ENCODE measurements at places on chromosomes 4 and X.

GRCh38 chr4:2292646-2293108, 30.8 kb upstream of the MXD4 start:
- DNase-seq = no peak

GRCh38 chrX:34848281-34848680, 94.3 kb upstream of the FAM47B start:
- DNase-seq = no peak

DNA sequence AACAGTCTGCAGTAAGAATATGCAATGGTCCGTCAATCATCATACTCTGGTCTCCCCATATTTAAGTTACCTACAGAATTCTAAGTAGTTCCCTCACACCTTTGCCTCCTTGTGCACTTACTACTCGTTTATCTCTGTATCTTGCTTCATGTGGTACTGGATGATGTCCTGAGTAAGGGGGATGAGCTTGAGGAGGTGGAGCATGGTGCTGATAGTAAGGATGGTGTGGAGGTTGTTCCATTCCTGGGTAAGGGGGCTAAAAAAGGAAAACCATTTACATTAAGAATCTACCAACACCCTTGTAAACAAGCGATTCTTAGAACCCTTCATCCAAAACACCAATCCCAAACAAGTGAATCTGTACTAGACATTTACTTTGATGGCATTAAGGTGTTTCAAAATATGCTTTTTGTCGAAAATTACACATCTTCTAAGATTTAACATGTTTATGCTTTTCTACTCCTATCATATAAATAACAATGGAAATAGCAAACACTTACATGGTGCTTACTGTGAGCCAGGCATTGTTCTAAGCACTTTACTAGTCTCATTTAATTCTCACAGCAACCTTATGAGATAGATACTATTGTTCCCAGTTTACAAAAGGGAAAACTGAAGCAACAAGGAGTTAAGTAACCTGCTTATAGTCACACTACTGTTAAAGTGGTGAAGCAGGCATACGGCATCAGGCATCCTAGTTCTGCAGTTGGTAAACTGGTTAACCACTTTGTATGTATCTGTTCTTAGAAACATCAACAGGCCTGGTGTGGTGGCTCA, 33.5 kb downstream of the YTHDC1 start:
- DNase-seq = no peak

DNA sequence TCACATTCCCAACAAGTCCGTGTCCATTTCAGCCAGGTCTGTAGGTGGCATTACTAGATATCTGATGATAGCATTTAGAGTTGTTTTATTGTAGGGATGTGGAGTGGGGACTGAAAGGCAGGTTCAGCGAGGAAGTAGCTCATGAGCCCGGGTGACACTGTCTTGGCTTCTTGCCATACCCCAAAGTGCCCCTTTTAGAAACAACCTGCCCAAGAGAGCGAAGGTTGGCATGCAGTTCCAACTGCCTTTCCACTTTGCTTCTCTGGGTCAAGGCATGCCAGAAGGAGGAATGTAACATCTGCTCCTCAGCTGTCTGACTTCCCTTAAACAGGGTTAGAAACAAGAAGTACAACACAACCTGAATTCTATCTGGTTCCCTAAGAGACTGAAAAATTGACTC, 9.0 kb downstream of the GRIA3 start:
- no peak for DNase-seq

DNA sequence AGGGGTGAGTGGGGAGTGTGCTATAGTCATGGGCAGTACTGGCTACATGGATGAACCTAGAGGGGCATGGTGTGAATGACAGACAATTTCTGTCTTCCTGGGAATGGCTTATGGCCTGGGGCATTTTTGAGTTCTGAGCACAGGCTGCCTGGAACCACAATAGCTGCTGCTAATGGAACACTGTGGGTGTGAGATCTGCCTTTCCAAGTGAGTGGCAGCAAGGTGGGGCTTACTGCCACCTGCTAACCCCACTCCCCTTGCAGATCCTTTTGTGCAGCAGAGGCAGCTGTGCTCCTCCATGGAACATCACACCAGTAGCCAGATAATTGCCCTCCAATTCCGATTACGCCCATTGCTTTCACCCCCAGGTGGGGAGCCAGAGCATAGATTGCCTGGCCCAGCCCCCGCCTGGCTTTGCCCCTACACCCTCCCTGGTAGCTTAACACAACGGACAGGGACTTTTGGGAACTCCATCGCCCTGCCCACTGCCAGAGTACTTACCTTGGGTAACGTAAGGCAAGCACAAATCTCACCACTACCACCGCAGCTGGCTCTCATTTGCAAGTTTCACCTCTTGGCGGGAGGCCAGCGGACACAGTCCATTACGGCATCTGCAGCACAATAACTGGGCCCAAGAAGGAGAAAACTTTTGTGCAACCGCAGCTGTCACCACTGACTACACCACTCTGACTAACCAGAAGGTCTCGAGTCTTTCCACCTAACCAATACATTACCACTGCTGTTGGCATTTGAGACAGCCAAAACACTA, 421.2 kb upstream of the NWD2 start:
- no peak for DNase-seq

DNA sequence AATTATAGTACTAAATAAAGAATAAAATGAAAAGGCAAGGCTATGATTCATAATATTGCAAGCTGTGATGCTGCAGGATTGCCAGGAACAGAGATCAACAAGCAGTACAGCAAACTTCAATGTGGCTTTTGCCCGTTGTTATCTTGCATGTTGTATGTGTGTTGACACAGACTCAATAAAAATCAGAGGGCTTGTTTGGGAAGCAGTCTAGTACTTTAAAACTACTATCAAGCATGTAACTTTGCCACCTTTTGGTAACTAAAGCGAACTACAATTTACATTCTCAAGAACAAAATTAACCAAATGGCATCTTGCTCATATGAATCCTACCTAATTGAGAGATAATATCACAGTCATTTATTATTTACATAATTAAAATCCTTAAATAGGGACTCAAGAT, 79.8 kb upstream of the GPM6A start:
- no peak for DNase-seq

DNA sequence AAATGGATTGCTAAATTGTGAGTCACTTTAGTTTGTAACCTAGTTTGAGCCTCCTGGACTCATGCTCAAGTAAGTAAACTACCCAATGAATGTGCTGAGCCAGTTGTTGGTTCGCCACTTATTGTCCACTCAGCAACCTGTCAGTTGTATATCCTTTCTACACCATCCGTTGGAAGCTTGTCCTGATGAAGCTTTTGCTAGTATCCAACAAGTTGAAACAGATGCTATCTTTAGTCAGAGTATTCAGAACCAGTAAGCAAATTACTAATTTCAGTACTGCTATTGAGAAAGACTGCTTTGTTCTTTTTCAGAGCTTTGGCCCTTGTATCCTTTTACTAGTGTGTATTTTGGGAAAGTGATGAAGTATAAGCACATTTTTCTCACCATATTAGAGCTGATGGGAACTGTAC, 4.3 kb upstream of the NAA15 start:
- DNase-seq = no peak

GRCh38 chrX:11478911-11479310, 185.7 kb downstream of the AMELX start:
- no peak for DNase-seq

DNA sequence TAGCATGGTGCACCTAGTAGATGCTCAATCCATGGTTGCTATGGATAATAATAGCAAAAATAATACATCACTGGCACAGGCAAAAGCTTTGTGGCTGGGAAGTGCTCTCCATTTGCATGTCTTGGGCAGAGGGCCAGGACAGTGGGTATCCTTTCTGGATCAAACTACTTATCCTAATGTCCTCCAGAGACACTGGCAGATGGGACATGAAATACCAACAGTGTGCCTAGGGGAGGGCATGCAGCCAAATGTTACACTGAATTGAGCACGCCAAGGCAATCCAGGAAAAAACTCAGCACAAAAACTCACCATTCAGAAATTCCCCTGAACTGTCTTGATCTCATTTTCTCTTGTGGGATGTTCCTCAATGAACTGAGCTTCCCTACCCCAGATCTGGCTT, 98.6 kb upstream of the SCML1 start:
- no peak for DNase-seq

DNA sequence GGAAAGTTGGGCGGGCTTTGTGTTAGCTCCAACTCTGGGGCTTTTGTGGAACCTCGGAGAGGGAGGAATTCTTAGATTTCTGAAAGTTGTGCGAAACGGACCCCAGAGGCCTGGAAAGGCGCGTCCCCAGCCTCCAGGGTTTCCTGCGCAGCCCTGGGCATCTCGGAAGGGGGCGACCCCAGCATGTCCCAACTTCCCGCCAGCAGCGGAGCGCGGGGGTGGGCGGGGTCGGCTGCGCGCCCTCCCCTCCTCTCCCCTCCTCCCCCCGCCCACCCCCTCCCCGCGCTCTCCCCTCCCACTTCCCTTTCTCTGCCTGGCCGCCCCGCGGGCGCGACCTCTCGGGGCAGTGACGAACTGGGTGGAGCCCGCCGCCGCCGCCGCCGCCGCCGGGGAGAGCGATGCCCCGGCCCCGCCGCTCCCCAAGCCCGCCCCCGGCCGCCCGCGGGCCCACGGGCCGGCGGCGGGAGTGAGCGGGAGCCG, 16.8 kb downstream of the PTTG2 start:
- DNase-seq = peak; percentile 82

- DNase-seq = no peak
These were observed 24.6 kb upstream of the ANTXR2 start for GRCh38 chr4:80097400-80098177.

GRCh38 chr4:185536411-185536709, 1.1 kb upstream of the PDLIM3 start:
- DNase-seq = no peak

- no peak for DNase-seq
These were observed 60.2 kb upstream of the GRPR start for GRCh38 chrX:16063141-16063540.

- DNase-seq = no peak
These were observed 443.2 kb downstream of the INPP4B start for GRCh38 chr4:142402900-142403299.

DNA sequence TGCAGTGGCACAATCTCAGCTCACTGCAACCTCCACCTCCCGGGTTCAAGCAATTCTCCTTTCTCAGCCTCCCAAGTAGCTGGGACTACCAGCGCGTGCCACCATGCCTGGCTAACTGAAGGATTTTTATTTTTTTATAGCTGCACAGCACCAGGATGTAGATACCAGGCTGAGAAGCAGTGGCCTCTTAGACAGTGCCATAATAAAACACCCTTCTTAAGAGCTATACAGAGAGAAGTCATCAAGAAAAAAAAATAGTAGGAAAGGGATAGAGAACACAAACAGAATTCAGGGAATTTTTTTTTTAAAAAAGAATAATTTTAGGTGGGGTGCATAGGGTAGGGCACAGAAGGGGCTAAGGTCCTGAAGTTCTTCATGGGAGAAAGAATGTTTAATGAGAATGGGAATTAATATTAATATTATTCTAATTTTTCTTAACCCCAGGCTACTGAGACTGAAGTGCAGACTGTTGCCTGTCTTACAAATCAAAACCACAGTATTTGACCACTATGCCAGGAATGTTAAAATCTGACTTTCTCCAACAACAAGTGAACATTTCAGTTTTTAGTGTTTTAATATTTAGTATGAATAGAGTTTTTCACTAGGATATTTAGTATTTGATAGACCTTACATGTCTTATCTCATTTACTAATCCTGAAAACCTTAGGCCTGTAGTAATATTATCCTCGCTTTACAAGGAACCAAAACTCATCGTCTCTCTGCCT, 146.7 kb downstream of the KCNIP4 start:
- no peak for DNase-seq

GRCh38 chr4:105208561-105208960, 61.9 kb downstream of the TET2 start:
- no peak for DNase-seq

DNA sequence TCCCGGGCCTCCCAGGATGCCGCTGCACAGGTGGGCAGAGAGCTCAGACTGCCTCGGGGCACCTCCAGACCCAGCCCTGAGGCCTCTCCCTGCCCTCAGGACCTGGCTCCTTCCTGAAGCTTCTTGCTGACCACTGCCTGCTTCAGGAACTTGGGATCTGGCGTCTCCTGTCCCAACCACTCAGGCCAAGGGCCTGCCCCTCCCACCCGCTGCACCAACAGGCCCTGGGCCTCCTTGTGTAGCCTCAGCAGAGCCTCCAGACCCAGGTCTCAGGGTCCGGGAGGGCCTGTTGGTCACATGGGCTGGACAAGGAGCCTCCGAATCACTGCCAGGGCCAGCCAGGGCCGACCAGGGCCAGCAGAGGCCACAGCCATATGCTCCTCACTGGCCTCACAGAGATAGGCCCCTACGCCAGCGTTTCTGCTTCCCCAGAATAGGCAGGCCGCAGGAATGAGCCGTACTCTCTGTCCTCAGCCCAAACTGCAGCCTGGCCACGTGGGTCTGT, 2.8 kb downstream of the MXD4 start:
- DNase-seq = no peak

DNA sequence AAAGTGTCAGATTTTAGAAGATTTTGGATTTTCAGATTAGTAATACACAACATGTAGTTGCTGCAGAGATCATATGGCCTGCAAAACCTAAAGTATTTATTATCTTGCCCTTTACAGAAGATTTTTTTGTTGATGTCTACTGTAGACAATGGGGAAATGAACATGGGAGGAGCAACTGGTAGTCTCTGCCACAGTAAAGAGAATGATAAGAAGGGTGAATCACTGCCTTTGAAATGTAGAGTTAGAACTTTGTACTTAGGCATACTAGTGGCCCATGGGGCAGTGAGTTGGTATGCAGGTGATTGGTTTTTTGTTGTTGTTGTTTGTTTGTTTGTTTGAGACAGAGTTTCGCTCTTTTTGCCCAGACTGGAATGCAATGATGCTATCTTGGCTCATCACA, 50.1 kb downstream of the GAB1 start:
- no peak for DNase-seq

GRCh38 chr4:7279902-7280301, 87.6 kb downstream of the SORCS2 start:
- no peak for DNase-seq

DNA sequence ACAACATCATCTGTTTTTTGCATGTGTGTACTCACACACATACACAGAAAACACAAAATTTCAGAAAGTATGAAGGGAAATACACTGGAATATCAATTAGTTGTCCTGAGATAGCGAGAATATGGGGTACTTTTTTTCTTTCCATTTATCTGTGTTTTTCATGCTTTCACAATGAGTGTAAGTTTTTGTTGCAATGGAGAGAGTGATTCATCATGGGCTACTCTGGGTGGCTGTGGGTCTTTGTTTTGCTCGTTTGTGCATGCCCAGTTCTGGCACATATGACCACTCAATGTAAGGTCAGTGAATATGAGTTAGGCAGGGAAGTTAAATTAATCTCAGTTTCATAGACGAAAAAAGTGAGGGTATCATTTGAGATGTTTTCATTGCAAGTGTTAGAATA, 26.9 kb downstream of the XK start:
- DNase-seq = no peak

DNA sequence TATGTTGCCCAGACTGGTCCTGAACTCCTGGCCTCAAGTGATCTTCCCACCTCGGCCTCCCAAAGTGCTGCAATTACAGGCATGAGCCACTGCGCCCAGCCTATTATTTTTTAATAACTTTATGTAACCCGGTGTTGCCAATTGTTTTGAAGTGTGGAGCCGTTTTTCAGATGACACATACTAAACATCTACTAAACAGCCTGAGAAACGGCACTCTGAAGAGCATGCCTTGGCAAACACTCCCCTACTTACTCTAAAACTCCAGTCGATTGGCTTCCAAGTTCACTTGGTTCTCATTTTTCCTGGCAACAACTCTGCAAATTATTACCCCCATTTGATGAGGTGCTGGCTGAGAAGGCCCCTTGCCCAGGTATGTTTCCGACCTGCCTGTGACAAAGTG, 131.1 kb downstream of the GPR143 start:
- no peak for DNase-seq

- no peak for DNase-seq
These were observed 19.0 kb upstream of the PDE5A start for GRCh38 chr4:119647558-119647957.
